ENCODE measurements at places on chromosomes 7 and 10.

- DNase-seq = no peak
Measured at GRCh38 chr7:136585954-136586670, 282.3 kb upstream of the CHRM2 start.

DNA sequence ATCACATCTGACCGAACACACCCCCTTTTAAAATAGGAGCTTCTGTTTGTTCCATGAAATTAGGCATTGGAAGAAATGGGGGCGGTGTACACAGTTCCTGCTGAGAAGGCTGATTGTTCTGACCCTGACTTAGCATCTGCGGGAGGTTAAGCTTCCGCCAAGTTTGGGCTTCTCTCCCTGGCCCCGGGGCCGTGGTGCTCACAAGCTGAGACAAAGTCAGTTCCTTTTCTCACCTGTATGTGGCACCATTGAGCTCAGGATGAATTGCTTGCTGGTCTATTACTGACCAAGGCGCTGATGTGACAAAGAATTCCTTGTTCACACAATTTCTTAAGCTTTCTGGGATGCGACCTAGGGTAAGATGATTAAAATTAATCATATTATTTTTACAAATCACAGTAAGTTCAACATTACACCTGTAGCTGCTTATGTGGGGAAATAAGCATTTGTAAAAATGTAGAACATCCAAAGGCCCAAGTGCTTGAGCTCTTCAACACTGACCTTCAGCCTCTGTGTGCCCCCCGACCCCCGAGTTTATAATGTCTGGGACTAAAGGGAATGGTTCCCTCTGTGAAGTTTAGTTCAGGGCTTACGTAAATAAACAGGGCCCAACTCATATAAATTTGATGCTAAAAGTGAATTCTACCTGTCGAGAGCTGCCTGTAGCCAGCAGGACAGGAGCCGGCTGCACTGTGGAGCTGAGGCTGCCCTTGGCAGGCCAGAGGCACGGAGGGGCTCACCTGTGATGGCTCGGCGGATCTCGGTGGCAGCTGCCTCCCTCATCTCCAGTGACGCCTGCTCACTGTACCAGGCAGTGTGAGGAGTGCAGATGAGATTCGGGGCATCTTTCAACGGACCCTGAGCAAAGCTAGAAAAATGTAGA, 50.8 kb downstream of the ZRANB1 start:
- DNase-seq = peak; percentile 36

- DNase-seq = no peak
Measured at GRCh38 chr7:46694058-46694457, 773.0 kb upstream of the IGFBP3 start.

DNA sequence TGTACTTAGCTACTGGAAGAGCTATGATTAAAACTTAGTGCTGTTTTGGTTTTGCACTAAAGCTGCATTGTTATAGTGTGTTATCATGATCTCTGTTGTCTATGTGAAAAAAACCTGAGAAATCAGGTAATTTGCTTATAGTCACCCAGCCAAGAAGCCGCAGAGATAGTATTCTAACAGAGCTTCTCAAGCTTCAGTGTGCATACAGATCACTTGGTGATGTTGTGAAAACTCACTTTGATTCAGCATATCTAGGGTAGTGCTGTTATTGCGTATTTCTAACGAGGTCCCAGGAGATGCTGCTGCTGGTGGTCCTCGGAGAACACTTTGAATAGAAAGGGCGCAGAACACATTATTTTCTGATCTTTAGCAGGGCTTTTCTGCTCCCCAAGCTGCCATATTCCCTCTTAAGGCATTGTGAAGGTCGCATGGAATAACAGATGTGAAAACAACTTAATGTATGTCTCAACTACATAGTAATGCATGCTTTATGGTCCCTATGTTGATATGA, 68.4 kb upstream of the PDCD4 start:
- no peak for DNase-seq
